K562 (cell line): ENCODE measurements at places on chromosomes 4 and X. TPM values are rescaled to one million over a fixed set of nuclear protein-coding genes. Genes with fewer than 3 reads are reported as not detected.

The TLR8 gene
- not detected in 2 replicates for polyA plus RNA-seq

The TEX13C gene
- not detected in 2 replicates for polyA plus RNA-seq

The GYPE gene
- polyA plus RNA-seq, result 34.1 and 43.0 TPM in 2 replicates

The MAMLD1 gene
- 0.12 TPM in 1 of 2 replicates, not detected in the other for polyA plus RNA-seq

The ALPK1 gene
- polyA plus RNA-seq, result 2.9 and 3.8 TPM in 2 replicates

The TEX13D gene
- not detected in 2 replicates for polyA plus RNA-seq

The BEX1 gene
- polyA plus RNA-seq, result not detected in 2 replicates

The SATL1 gene
- polyA plus RNA-seq, result 0.03 and 0.05 TPM in 2 replicates

The BMPR1B gene
- not detected in 2 replicates for polyA plus RNA-seq

The PTPN13 gene
- polyA plus RNA-seq, result not detected in 2 replicates

The RBMXL3 gene
- polyA plus RNA-seq, result not detected in 2 replicates

The MAP3K15 gene
- polyA plus RNA-seq, result 0.29 TPM in 1 of 2 replicates, not detected in the other
